ENCODE measurements at places on chromosomes 12 and 14.

- no peak for DNase-seq
Measured at GRCh38 chr12:18280728-18281127, 19.4 kb downstream of the PIK3C2G start.

DNA sequence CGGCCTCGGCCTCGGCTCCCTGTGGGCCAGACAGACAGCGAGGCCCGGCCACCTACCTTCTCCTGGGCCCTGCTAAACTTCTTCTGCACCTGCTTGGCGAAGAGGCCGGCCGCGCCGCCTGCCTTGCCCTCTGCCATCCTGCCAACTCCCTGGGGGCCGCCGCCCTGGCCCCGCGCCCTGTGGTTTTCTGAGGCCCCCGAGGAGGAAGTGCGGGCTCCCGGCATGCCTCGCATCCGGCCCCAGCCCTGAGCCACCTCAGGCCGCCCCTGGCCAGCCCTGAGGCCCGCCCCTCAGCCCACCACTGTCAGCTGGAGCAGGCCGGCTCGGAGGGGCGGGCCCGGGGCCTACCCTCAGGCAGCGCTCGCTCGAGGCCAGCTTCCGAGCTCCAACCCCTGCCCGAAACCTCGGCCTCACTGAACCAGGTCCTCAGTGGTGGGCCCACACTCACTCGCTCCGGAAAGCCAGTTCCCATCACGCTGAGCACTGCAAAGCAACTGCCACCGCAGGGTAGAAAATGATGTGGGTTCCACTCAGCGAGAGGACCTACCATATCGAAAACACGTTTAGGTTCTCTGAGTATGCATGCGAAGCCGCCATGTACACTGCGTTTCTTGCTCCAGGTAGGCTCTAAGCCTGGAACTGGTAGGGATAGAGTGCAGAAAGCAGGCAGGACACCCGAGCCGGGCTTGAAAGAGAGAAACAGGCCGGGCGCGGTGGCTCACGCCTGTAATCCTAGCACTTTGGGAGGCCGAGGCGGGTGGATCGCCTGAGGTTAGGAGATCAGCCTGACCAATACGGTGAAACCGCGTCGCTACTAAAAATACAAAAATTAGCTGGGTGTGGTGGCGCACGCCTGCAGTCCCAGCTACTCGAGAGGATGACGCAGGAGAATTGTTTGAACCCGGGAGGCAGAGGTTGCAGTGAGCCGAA, at the start of gene BIN2:
Gene BIN2 (minus strand): TSS at position 209 of the 930 bp plus-strand sequence. CDS start 72 bp downstream, at position 137.
- peak; percentile 44 for DNase-seq

DNA sequence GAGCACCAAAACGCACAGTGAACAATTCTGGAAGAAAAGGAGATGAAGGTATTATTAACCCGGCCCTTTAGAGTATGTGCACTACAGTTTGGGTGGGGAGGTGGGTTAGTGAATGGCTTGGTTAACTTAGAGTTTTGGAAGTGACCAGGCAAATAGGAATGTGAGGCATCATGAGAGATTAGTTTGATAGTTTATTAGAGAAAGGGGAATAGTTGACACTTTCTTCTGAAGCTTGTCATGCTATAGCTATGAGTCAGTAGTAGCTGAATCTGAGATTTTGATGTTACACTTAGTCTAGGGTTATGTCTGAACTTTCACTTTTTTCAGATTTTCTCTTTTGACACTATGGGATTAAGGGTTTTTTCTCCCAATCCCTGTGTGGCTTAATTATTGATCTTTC, 567.2 kb downstream of the SNAPC1 start:
- no peak for DNase-seq

DNA sequence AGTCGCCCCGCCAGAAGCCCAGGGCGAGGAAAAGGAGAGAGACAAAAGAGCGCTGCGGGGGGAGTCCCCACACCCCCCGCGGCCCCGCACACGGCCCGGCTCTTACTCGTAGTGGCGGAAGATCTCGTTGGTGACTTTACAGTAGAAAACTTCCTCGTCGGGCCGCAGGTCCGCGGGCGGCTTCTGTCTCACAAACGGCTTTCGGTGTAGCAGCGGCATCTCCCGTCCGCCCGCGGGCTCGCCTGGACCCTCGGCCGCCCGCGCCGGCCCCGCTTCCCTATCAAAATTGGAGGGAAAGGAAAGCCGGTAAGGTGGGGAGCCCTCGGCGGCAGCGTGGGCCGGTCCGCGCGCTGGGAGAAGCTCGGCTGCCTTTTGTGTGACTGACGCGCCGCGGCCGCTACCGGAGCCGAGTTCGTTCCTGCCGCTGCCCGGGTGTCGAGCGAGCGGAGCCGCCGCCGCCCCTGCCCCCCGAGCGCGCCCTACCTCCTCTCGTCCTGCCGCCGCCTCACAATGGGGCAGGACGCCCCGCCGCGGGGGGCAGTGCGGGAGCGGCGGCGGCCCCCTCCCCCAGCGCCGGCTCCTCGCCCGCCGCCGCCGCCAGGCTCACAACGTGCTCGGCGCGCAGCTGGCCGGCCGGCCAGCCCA, 652 bp downstream of the BAZ1A start:
- peak; percentile 4 for DNase-seq

GRCh38 chr14:29928117-29928640, 532 bp upstream of the PRKD1 start:
- no peak for DNase-seq

GRCh38 chr12:106233011-106233410, 14.8 kb downstream of the CKAP4 start:
- DNase-seq = no peak

GRCh38 chr14:74457565-74457895, 31.5 kb upstream of the SYNDIG1L start:
- no peak for DNase-seq

GRCh38 chr12:121034616-121035305, 4.3 kb downstream of the OASL start:
- DNase-seq = no peak

GRCh38 chr12:57583008-57583831, 7.8 kb upstream of the PIP4K2C start:
- DNase-seq = no peak

- DNase-seq = no peak
Measured at GRCh38 chr12:49027846-49028555, 9.4 kb upstream of the PRKAG1 start.

DNA sequence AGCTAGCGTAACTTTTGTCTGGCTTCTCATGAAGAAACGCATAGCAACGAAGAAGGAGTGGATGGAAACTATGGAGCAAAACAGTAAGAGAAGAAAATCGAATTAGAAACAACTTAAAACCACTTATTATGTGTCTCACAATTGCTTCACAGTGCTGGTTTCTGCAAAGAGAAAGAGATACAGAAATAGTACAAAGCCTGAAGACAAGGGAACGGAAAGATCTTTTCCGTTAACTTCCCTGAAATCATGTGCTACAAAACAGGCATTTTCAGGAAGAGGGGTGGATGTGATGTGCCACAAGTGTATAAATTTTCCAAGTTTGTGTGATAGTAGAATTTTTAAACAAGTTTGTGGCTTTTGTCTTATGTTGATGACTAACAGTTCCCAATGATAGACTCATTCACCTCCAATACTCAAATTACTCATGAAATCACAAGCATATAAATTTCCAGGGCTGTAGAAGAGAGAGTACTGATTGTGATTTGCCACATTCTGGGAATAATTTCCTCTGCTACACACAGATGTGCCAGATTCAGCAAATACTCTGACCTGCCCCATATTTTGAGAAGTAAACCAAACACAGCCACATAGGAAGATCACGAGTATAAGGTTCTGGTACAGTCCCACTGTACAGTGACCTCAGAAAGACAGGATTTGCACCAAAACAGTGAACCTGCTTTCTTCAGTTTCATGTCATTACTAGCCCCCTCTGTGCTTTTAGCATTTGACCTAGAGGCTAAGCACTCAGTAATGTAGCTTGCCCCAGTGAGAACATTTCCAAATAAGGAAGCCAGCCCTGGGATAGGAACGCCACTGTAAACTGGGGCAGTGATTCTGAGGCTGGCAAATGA, 41.4 kb upstream of the PPFIA2 start:
- no peak for DNase-seq

DNA sequence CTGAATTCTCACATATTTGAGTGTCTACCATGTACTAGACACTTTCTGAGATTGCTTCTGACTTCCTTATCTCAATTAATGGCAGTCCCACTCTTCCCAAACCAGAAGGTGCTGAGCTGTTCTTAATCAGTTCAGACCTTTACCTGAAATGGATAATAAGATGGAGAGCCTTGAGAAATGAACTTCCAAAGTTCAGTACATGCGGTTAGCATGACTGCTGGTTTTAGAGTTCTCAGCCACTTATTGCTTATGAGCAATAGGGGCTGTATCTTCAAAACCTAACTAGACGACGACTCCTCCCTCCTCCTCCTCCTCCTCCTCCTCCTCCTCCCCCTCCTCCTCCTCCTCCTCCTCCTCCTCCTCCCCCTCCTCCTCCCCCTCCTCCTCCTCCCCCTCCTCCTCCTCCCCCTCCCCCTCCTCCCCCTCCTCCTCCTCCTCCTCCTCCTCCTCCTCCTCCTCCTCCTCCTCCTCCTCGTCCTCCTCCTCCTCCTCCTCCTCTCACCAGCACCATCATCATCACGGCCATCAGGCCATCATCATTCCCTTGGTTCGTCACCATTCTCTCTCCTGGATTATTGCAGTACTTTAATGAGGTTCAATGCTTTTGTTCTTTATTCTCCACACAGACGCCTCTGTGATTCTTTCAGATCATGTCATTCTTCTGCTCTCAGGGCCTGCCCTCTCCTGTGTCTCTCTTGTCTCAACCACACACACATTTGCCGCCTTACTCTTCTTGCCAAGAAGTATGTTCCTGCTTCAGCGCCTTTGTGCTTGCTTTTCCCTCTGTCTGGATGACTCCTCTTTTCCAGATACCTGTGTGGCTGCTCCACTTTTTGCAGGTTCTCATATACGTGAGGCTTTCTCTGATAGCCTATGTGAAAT, 2.7 kb downstream of the PCNX1 start:
- no peak for DNase-seq

- no peak for DNase-seq
Measured at GRCh38 chr12:95633049-95633731, 81.9 kb upstream of the USP44 start.

DNA sequence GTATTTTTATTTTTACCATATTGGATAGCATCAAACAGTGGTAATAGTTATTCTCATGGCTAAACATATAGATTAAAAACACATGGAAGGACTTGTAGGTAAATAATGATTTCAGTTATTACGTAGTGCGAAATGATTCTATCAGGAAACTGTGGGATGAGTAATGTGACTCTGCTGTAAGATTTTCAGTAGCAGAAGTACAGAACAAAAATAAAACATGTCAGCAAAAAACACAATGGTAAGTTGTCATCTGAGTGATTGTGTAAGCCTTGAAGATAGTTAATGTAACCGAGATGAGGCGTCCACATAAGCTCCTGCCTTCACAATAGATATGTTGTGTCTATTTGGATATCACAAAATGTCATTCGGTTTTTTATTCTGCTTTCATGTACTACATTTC, 99.8 kb downstream of the BORCS5 start:
- no peak for DNase-seq

DNA sequence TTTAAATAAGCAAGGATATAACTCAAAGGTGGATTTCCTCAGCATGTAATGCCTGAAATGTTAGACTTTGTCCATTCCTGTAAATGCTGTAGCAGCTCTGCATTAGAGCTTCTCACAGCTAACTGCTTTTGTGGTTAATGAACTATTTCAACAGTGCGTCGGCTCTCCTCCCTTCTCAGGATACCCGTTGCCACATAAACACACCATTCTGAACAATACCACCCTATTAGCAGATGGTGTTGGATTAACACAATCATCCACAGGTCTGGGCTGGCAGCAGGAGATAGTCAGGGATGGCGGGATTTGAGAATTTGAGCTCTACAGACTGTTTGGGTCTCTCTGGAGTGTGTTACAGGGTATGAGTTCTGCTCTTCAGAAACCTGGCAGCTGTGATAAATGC, 33.5 kb upstream of the C12orf42 start:
- no peak for DNase-seq

DNA sequence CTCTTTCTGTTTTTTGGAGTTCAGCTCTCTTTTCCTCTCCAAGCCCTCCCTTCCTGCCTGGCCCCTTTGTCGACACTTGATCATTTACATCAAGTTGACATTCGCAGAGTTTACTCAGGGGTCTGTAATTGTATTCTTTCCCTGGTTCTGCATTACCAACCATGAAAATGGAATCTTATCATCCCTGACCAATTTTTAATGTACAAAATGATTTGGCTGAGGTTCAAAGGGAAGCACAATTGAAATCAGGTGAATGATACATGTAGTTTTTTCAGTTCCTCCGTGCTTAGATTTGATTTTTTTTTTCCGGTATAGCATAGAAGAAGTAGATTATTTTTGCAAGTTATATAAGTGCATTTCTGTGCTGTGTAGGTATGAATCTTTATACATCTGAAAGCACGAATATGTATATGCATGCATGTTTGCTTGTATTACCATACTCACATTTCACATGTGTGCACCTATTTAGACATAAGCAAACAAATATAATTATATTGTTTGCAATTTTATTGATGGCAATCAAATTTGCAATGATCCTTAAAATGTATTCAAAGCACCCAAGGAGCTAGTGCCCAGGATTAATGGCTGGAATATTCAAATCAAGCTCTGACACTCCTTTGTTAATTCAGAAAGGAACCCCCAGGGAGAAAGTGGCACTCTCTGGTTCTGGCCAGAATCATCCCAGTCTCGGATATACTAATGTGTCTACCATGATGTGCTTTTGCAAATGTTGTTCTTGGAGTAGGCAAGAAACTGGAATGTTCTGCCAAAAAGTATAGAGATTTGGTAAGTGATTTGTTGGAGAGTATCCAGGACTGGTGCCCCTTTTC, 189.3 kb downstream of the VRK1 start:
- DNase-seq = no peak

DNA sequence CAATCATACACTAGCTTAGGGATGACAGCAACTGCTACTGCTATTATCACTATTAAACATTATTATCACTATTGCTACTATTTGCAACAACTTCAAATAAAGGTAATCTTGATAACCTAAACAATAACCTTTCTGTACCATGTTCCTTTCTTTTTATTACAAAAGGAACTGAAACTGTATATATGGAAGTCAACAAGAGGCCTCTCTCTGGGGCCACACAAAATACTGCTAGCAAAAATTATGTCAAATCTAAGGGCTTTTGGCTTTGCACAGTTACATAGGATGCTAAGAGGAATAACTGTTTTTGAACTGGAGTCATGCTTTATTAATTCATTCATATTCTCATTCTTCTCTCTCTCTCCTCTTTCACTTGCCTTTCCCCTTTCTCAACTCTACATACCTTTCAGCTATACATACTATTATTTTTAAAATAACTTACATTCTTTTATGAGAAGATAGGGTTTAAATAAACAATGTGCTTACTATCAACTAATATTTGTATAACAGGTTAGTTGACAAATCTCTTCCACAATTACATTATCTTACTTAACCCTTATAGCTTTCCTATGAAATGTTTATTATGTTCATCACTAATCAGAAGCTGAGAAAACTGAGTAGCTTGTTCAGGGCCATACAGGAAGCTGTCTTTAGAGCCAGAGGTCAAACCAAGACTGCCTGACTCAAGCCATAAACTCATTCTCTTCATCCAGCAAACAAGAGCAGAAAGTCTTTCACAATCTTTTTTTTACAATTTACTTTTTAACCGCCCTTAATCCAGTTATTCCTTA, 25.7 kb downstream of the SPTSSA start:
- no peak for DNase-seq

- peak; percentile 9 for DNase-seq
Measured at GRCh38 chr12:76927170-76927784, 48.5 kb upstream of the CSRP2 start.

Data from stimulated activated CD4-positive, alpha-beta T cell treated with anti-CD3 and anti-CD28 coated beads, Interleukin-15, amount 100 ng/mL, for 1 hour (primary cell).